Stimulated activated CD8-positive, alpha-beta memory T cell treated with anti-CD3 and anti-CD28 coated beads, Interleukin-7, amount 100 ng/mL, for 4 hours (primary cell): ENCODE measurements at places on chromosomes 13 and 19.

GRCh38 chr19:5102520-5102919, 133.6 kb downstream of the KDM4B start:
- DNase-seq = no peak

DNA sequence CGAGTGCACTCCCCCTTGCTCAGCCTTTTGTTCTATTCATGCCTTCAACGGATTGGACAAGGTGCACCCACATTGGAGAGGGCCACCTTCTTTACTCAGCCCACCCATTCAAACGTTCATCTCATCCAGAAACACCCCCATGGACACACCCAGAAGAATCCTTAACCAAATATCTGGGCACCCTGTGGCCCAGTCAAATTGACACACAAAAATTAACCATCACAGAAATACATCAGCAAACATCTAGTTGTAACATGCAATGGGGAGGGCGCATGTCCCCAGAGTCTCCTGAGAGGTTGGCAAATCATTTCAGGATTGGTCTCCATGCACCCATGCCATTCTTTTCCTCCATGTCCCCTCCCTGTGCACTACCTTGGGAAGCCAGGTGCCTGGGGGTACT, 167.1 kb downstream of the ZNF536 start:
- no peak for DNase-seq

- no peak for DNase-seq
These were observed 9.8 kb downstream of the AP1M1 start for GRCh38 chr19:16207490-16208025.

DNA sequence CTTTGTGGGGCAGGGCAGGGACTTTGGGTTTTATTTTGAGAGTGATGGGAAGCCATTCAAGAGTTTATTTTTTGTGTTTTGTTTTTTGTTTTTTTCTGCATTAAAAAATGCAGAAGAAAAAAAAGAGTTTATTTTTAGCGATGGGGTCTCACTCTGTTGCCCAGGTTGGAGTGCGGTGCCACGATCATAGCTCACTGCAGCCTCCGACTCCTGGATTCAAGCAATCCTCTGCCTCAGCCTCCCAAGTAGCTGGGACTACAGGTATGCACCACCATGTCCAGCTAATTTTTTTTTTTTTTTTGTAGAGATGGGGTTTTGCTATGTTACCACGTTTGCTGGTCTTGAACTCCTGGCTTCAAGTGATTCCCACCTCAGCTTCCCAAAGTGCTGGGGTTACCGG, 12.5 kb upstream of the CA11 start:
- no peak for DNase-seq

- no peak for DNase-seq
These were observed 2.2 kb downstream of the ACP7 start for GRCh38 chr19:39086386-39086785.

DNA sequence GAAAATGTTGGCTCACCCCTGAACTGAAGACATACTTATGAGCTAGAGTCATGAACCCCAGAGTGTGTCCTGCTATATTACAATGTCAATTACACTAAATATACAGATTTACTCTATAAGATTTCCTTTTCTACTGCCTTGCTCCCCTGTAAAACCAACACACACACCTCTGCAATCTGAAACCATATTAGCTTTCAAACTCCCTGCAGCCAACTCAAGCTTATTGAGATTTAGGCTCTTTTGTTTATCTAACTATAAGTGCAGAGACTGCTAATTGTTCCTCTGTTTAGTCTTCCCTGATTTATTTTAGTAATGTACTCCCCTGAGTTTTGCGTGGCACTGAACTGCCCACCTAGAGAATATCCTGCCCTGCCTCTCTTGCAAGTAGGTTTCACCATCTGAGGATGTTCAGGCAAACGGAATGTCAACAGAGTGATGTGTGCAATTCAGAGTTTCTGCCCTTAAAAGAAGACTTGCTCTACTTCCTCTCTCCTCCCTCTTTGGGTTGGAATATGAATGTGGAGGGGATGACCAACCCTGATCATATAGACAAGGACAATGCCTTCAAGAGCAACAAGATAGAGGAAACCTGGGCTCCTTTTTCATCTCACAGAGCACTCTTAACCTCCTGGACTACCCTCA, 22.3 kb downstream of the FAM216B start:
- DNase-seq = no peak

- no peak for DNase-seq
These were observed 934.8 kb upstream of the SPRY2 start for GRCh38 chr13:81275666-81276258.

- no peak for DNase-seq
These were observed 2724.7 kb downstream of the PCDH9 start for GRCh38 chr13:64505336-64505910.

- DNase-seq = no peak
These were observed 46.5 kb upstream of the KPNA3 start for GRCh38 chr13:49838989-49839388.

DNA sequence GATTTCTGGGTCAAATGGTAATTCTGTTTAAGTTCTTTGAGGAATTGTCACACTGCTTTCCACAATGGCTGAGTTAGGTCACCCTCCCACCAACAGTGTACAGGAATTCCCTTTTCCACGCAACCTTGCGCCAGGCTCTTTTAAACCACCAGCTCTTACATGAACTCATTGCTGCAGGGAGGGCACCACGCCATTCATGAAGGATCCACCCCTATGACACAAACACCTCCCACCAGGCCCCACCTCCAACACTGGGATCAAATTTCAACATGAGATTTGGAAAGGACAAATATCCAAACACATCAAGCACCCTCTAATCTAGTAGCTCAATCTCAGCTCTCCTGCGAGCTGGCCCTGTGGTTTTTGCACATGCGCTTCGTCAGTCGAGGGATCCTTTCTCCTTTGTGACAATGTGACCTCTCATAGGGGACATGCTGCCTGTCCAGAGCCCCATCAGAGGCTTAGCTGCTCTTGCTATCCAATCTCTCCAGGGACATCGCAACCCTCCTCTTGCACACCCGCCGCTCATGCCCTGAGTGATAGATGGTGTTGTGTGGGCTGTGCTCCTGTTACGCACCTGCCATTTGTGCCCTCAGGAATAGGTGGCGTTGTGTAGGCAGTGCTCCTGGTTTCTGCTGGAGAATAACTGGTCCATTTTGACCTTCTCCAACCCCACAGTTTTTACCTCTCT, 328.0 kb downstream of the UQCRFS1 start:
- no peak for DNase-seq

GRCh38 chr13:61410669-61411297, 4.9 kb downstream of the PCDH20 start:
- DNase-seq = no peak

DNA sequence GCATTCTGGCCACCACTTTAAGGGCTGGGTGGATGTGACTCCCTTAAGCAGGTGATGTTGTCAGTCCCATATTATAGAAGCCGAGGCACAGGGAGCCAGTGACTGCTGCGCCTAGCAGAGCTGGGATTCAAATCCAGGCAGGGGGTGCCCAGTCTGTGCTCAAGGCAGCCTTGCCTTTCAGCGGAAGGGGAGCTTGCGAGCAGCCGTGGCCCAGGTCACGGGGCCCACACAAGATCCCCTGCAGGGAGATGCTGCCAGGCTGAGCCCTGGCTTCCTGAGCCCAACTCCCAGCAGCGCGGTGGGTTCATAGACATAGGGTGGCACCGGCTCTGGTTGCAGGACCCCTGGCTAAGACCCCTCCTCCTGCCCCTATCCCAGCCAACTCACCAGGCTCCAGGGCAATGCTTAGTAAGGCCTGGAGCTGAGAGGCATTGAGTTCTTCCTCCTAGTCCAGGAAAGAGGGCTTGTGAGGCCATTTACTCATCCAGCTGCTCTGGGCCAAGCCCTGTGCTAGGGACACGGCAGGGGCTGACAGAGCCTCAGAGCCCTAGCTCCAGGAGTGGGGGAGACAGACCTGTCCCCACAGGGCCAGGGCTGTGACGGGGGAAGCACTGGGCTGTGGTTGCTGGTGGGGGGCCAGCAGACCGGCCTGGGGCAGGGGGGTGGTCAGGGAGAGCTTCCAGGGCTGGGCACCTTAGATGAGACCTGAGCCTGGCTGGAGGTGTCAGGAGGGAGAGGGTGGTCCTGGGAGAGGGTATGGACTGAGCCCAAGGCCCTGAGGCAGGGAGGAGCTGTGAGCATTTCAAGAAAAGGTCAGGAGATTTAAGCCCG, 9.6 kb downstream of the CAPN12 start:
- no peak for DNase-seq

- DNase-seq = no peak
These were observed 1108.8 kb upstream of the PCDH20 start for GRCh38 chr13:62524498-62524897.

DNA sequence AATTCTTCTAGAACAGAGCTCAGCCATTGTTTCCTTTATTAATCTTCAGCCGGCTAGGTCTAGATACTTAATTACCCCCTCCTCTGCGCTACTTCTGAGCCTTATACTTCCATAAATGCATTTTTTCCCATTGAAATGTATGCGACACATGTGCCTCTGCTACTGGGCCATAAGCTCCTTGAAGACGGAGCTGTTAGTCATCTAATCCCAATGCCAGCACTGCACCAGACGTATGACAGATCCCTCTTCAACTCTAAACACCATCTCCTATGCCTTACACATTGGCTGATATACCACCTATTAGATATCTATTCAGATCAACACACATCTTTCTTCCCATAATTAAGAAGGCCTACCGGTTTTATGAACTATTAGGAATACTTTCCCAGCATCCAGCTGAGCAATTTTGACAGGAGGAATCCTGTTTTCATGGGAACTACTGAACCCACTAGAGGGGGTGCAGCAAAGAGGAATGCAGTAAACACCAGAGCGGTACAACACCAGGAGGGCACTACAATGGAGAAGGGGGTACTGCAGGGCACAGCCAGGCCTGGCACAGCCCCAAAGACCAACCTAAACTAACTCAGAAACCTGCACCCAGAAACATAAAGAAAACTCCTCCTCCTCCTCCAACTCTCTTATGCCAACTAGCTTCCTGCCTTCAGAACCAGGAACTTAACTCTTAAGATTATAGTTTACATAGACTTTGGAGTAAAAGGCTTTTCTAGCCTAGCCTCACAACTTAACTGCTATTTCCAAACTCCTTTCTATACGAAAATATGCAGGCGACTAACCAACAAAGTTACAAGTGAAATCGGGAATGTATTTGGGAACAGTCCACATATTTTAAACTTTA, 18.7 kb downstream of the STK24 start:
- no peak for DNase-seq

DNA sequence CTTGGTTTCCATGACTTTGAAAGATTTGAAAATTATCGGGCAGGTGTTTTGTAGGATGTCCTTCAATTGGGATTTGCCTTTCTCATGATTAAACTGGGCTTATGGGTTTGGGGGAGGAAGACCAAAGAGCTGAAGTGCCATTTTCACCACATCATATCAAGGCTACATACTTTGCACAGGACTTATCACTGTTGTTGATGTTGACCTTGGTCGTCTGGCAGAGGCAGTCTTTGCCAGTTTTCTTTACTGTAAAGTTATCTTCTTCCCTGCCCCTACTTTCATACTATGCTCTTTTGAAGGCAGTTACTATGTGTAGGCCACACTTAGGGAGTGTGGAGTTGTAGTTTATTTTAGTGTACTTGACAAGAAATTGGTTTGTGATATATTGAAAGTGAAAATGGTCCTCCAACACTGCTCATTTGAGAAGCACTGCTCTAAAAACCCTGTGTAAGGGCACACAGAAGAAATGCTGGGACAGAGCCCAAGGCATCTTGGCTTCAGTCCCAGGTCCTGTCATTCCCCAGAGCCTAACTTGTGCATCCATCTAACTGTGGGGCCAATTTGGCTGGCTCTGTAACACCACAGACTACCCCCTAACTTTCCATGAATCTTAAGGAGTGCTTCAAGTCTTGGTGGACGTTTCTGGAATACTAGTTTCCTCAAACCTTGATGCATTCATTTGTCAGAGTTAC, 384.9 kb downstream of the KCNRG start:
- no peak for DNase-seq

DNA sequence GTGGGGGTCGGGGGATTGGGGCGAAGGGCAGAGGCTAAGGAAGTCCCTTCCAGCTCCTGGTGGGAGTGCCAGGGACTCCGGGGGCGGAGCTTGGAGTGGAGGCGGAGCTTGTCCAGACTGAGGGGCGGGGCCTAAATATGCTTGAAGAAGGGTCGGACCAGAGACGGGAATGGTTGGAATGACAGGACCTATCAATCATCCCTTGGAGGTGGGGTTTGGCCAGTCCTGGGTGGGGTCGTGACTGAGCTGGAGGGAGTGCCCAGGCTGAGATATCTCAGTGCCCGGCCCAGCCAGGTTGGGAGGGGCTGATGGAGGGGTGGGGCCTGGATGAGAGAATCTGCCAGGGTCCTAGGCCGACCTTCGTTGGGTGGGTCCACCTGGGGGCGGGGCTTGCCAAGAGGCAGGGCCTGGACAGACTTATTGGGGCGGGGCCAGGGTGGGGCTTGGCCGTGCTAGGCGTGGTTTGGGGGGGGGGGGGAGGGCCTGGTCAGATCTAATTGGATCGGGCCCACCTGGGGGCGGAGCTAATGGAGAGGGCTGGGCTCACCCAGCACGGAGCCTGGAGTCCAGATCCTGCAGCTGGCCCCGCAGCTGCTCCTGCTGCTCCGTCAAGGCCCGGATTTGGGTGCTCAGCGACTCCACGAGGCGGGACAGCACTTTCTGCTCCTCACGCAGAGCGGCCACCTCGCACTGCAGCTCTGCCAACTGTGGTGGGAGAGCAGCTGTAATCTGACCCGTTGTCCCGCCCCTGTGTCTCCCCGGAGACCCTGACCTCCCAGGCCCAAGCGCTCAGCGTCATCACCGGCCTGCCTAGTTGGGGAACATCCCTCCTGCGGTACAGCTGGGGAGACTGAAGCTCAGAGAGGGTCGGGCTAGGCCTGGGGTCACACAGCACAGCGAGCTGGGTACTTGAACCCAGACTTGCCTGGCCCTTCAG, 2.6 kb upstream of the WIZ start:
- DNase-seq = no peak

- no peak for DNase-seq
These were observed 1094.3 kb upstream of the SLC10A2 start for GRCh38 chr13:104160536-104160935.

DNA sequence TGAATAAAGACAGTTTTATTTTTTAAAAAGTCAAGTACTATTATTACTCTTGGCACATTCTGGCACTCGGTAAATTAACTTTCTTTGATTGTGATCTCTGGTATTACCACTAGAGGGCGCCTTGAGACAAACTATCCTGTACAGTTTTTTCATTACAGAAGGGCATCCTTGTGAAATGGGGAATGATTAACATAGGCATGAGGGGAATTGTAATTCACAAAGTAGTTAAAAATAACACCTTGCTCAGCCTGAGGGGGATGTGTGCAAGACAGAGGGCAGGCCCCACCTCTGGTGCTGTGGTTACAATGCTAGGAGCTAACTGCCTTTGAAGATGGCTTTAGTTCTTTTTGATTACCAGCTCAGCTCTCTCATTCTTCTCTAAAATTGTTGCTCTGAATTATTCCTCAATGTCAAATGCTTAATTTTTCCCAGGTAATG, 24.2 kb upstream of the C1QTNF9B start:
- DNase-seq = no peak

GRCh38 chr19:7445104-7445503, 43.7 kb downstream of the PEX11G start:
- DNase-seq = no peak

- no peak for DNase-seq
These were observed 24.7 kb upstream of the RANBP3 start for GRCh38 chr19:6002591-6002990.

GRCh38 chr19:33405553-33406461, 32.3 kb downstream of the CEBPG start:
- DNase-seq = no peak
